Caco-2 (cell line): ENCODE measurements at places on chromosomes 7 and 10. TPM values are rescaled to one million over a fixed set of nuclear protein-coding genes. Genes with fewer than 3 reads are reported as not detected.
A peak's percentile ranks its signal among the peaks of the same experiment; 100 is the strongest.

Gene CUEDC2
- total RNA-seq: 32.1 and 32.6 TPM in 2 replicates

- no peaks in the 10 kb centered on the region for H3K27me3 ChIP-seq
- no peak overlapping the region for H3K4me3 ChIP-seq
- DNase-seq: no peak
Measured at GRCh38 chr10:98488669-98489430, 42.1 kb upstream of the HPS1 start.

DNA sequence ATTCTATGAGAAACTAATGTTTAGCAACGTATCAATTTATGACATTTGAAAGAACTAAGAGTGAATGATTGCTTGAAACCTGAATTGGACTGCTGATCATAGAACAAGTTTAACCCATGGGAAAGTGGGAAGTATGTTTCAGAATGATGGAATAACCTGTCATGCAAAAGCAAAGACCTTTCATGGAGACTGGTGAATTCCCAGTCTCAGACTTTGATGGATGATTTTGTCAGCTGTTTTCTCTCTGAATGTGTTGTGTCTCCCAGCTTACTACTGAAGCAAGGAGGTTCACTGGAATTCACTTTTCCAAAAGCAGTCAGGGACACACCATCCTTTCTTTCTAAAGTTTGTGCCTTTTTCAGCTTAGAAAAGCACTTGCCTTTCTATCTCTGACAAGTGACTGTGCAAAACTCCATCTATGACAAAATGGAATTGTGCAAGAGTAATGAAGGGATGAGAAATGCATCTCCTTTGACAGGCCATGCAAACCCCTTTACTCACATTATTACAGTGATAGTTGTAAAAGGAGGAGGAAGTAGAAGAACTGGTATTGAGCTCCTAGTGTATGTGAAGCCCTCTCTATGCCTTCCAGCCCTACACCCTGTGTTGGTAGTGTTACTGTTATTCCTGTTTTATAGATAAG lies 176.1 kb downstream of the PRKG1 start:
- no peaks in the 10 kb centered on the region for H3K27me3 ChIP-seq
- no peak for DNase-seq
- no peaks in the 10 kb centered on the region for H3K36me3 ChIP-seq
- H3K27ac ChIP-seq: no peak overlapping the region
- H3K4me3 ChIP-seq: no peak overlapping the region
- no peaks in the 10 kb centered on the region for H3K4me1 ChIP-seq

- H3K36me3 ChIP-seq: no peaks in the 10 kb centered on the region
- no peaks in the 10 kb centered on the region for H3K27me3 ChIP-seq
- no peak for DNase-seq
- no peak overlapping the region for H3K4me3 ChIP-seq
- H3K4me1 ChIP-seq: peaks cover 5% of the 10 kb centered on the region; the same call in 1 of the 2 replicates
Measured at GRCh38 chr10:110368556-110368955, 63.8 kb upstream of the SMNDC1 start.

- H3K4me3 ChIP-seq: no peak overlapping the region
- H3K36me3 ChIP-seq: peaks cover 6% of the 10 kb centered on the region
- no peak for DNase-seq
- H3K4me1 ChIP-seq: no peaks in the 10 kb centered on the region
- peak overlapping the region; percentile 56 for H3K27ac ChIP-seq
Measured at GRCh38 chr7:74187915-74188675, 13.9 kb downstream of the EIF4H start.

DNA sequence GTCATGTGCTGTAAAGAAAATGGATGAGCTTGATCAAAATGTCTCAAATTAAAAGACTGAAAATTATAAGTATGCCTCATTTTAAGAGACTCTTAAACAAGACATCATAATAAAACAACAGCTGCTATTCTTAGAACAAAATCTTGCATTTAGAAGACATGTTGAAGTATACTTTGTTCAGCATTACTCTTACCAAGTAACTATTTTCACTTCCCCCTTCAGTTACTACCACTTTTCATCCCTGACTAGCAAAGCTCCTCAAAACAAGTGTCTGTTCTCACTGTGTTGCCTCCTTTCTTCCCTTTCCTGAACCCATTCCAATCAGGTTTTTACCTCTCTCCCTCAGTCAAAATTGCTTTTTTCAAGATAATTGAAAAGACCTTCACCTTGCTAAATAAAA lies 31.6 kb downstream of the ELAPOR2 start:
- H3K36me3 ChIP-seq: no peaks in the 10 kb centered on the region
- H3K4me3 ChIP-seq: no peak overlapping the region
- no peaks in the 10 kb centered on the region for H3K27me3 ChIP-seq

- H3K27me3 ChIP-seq: no peaks in the 10 kb centered on the region
- no peak overlapping the region for H3K27ac ChIP-seq
- H3K36me3 ChIP-seq: no peaks in the 10 kb centered on the region
Measured at GRCh38 chr10:130964771-130965170, 346.8 kb downstream of the TCERG1L start.

- H3K27ac ChIP-seq: no peak overlapping the region
- no peaks in the 10 kb centered on the region for H3K4me1 ChIP-seq
- H3K4me3 ChIP-seq: no peak overlapping the region
- no peak for DNase-seq
- H3K36me3 ChIP-seq: no peaks in the 10 kb centered on the region
Measured at GRCh38 chr10:73469579-73469978, 26.2 kb downstream of the PPP3CB start.
